ENCODE measurements at places on chromosomes 2 and 18.

GRCh38 chr2:43038696-43039094 lies 187.7 kb downstream of the ZFP36L2 start:
- no peak overlapping the region for H3K27ac ChIP-seq
- DNase-seq: no peak
- H3K4me3 ChIP-seq: no peak overlapping the region
- H3K27me3 ChIP-seq: peaks cover 2% of the 10 kb centered on the region
- no peaks in the 10 kb centered on the region for H3K36me3 ChIP-seq

- no peak overlapping the region for H3K4me3 ChIP-seq
- H3K27me3 ChIP-seq: no peaks in the 10 kb centered on the region
- H3K36me3 ChIP-seq: peaks cover 46% of the 10 kb centered on the region
- no peak overlapping the region for H3K27ac ChIP-seq
- peaks cover 18% of the 10 kb centered on the region for H3K4me1 ChIP-seq
- DNase-seq: no peak
Observed at GRCh38 chr2:231102772-231103171, 22.1 kb downstream of the HTR2B start.

DNA sequence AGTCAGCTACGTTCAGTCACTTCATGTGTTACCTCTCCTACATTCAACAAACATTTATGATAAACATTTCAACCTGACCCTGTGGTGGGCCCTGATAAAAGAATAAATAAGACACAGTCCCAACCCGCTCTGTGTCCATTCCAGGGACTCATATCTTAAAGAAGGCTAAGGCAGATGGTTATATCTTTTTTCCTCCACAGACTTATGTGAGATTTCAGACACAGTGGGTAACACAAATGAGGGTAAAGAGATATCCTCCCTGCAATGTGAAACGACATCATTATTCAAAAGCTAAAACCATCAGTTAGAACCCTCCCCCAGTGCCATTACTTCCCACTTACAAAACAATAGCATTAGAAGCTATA lies 11.1 kb upstream of the HNRNPLL start:
- peaks cover 4% of the 10 kb centered on the region for H3K36me3 ChIP-seq
- no peak for DNase-seq
- H3K4me1 ChIP-seq: peaks cover 73% of the 10 kb centered on the region
- peaks cover 18% of the 10 kb centered on the region for H3K27me3 ChIP-seq
- peak overlapping the region; percentile 34 for H3K27ac ChIP-seq

GRCh38 chr2:2827761-2828221 lies 496.7 kb upstream of the MYT1L start:
- H3K36me3 ChIP-seq: no peaks in the 10 kb centered on the region
- H3K4me3 ChIP-seq: no peak overlapping the region
- H3K4me1 ChIP-seq: no peaks in the 10 kb centered on the region
- H3K27ac ChIP-seq: no peak overlapping the region
- peaks cover 2% of the 10 kb centered on the region for H3K27me3 ChIP-seq

GRCh38 chr2:61536180-61536571 lies 2.0 kb downstream of the XPO1 start:
- peaks cover 38% of the 10 kb centered on the region for H3K36me3 ChIP-seq
- H3K27ac ChIP-seq: peak overlapping the region; percentile 100
- H3K4me1 ChIP-seq: peaks cover 59% of the 10 kb centered on the region
- H3K4me3 ChIP-seq: peak overlapping the region; percentile 100
- peaks cover 5% of the 10 kb centered on the region for H3K27me3 ChIP-seq

All from activated naive CD8-positive, alpha-beta T cell treated with anti-CD3 and anti-CD28 coated beads, Interleukin-2, amount 50 U/mL, for 24 hours (primary cell).